ENCODE measurements at places on chromosomes 4 and X.

DNA sequence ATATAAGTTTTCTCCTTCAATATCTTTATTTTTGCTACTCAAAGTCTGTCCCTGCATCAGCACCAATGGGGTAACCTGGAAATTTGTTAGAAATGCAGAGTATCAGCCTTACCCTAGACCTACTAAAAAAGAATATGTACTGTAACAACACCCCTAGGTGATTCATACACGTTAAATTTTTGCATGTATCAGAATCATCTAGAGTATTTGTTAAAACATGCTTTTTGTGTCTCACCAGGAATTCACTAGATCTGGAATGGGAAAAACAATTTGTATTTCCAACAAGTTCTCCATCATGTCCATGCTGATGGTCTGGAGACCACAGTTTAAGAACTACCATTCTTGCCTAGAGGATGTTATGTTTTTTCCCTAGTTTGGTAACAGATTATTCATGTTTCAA is 196.0 kb upstream of the EDNRA start:
- no peak for DNase-seq

GRCh38 chr4:88628746-88629145 is 36.5 kb downstream of the HERC3 start:
- DNase-seq = no peak

- no peak for DNase-seq
Observed at GRCh38 chr4:179536694-179537093, 2094.5 kb upstream of the AGA start.

DNA sequence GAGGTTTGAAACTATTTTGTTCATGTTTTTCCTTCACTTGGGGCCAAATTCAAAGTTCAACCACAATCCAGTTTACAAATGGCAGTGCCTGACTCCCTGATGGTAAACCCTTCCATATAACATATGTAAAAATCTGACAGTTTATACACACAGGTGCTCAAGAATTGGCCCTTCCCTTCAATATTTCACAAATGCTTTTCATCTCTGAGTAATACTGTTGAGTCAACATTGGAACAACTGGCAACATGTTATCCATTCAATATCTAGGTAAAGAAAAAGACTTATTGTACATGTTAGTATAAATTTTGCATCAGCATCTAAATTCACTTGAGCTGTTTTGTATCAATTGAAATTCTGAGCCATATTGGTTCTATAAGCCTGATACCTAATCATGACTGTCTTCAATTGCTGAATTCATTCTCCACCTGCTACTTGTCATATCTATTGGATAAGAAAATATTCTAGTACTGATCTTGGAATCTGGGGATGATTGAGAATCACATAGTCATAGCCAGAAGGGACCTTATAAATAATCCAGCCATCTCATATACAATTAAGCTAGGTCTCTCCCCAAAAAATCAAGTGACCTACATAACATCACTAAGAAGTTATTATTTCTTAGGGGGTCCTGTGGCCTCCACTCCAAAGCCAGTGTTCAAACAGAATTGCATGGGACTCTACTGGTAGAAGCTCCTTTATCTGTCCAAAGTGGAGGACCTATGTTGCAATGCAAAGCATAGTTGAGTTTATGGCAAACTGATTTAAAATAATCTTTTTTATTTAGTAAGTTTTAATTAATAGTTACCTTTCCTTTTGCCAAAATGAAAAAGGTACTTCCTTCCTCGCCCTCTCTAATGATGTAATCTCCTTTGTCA is 61.9 kb downstream of the PRKG2 start:
- DNase-seq = no peak

DNA sequence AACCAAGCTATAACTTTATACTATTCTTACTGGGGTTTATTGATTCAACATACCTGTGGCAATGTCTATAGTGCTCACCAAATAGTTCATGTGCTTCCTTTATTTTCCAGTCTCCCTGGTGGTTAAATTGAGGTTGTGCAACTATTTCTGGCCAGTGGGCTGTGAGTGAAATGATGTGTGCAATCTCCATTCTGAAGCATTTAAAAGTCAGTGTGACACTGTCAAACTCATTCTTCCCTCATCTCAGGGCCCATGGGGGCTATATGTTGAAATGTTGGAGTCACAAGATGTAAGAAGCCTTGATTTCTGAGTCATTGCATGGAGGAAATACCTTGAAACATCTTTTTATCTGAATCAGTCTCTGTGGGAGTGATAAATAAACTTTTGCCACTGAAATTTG is 414.3 kb upstream of the RPS6KA3 start:
- DNase-seq = no peak

DNA sequence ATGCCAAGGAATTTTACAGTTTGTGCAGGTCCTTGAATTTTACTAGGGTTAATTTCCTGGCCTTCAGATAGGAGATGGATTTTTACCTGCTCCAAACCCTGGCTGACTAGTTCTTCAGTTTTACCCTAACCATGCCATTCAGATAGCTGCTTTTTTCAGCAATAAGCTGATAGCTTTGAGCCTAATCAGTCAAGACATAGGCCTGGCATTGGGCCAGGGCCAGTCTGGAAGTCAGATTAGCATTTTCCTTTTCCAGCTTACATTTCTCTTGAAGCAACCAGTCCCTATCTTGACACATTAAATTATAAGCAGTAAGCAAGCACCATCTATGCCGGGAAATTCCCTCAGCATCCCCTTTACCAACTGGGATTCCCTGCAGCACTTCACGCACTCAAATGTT is 177.1 kb downstream of the ADGRA3 start:
- DNase-seq = no peak

DNA sequence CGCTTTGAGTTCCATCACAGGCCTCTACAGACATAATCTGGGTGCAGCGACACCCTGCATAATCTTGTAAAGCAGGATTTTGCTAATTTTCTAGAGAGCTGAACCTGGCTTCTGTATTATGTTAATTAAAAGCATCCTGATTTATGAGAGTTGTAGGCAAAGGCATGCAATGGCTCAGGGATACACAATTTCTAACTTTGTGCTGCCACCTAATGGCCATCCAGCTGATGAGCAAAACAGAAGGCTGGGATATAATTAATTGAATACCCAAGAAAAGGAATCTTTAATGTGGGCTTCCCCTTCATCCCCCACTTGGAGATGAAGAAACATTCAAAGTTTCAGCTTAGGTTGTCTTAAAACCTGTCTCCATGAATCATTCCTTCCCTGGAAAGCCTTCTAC is 78.1 kb downstream of the BMP15 start:
- no peak for DNase-seq

GRCh38 chrX:72146527-72146926 is 14.8 kb upstream of the RTL5 start:
- DNase-seq = no peak

DNA sequence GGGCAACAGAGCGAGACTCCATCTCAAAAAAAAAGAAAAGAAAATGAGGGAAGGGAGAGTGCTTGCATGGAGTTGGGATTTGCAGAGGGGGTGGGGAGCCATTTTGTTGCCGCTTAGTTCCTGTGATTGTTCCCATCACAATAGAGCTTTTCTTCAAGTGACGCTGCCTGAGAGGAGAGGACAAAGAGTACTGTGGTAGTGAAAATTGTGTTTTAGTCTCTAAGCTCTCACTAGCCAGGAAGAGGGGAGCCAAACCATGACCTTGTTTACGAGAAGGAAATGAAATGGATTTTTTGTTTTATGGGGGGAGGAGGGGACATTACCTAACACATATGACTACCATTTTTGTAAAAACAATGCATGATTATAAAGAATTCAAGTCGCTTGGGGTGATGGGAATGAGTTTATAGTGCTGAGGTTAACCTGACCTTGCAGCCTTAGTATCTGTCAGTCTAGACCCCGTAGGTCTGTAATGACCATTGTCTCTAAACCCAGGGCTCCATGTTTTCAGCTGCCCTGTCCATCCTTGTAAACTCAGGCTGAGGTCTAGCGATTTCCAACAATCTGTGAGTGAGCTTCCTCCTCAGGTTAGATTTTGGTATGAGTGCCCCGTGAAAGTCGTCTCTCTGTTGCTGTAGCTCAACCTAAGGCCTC is 18.8 kb downstream of the SRD5A3 start:
- no peak for DNase-seq

DNA sequence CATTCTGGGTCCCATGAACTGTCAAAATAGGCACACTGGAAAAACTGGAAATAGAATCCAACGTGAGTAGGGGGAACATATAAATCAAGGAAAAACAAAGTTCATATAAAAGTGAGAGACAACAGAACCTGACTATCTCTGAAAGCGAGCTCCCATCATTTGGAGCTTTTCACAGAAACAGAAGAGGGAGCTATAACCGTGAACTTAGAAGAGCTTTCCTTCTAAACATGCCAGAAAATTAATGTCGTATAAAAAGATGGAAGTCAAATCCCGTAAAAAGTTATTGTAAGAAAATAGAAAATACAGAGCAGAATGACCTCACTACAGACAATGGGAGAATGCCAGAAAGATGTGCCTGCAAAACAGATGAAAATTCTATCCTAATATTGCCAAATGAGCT is 23.9 kb upstream of the HSD17B10 start:
- no peak for DNase-seq

GRCh38 chr4:16967722-16968121 is 69.3 kb upstream of the LDB2 start:
- DNase-seq = no peak

DNA sequence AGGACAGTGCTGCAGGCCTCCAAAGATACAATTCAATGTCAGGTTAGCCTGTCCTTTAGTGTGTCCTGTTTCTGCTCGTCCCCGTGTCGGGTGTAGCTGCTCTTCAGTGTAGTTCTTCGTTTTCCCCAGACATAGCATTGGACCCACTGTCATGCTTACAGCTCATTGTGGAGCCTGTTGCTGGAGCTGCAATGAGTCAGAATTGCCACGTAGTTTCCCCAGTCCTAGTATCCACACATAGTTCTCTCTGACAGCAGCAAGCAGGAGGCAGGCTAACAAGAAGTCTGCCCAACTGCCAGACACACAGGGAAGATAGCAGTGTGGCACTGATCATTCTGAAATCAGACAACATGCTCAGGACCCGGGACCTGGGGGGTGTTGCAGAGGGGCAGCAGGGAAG is 49.2 kb downstream of the MOSPD2 start:
- DNase-seq = no peak

- no peak for DNase-seq
Observed at GRCh38 chr4:16438986-16439385, 212.7 kb upstream of the TAPT1 start.

DNA sequence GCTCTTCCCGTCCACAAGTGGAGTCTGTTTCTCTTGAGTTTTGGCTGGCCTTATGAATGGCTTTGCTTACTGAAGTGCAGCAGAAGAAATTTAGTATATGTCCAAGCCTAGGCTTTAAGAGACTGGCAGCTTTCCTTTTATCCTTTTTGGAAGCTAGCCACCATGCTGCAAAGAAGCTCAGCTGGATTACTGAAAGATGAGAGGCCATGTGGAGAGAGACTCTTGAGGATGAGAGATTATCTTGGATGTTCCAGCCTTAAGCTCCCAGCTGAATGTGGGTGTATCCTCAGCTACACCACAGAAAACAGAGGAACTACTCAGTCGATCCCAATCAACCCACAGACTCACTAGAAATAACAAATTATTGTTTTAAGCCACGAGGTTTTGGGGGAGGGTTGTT is 12.5 kb downstream of the CCNG2 start:
- no peak for DNase-seq

DNA sequence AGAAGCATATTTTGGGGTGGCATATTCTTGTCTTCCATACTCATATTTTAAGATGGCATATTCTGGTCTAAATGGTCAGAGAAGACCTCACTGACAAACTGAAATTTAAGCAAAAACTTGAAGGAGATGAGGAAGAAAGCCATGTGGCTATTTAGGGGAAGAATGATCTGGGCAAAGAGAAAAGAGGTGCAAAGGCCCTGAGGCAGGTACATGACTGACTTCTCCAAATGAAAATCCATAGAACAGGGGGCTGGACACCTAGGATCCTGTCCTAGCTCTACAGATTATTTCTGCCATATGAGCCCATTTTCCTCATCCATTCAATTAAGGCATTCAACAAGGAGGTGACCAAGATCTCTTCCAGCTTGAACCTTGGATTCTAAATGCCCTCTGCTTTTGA is 105.6 kb downstream of the IRF2 start:
- no peak for DNase-seq

- no peak for DNase-seq
Observed at GRCh38 chrX:44913656-44914531, 40.9 kb downstream of the KDM6A start.

DNA sequence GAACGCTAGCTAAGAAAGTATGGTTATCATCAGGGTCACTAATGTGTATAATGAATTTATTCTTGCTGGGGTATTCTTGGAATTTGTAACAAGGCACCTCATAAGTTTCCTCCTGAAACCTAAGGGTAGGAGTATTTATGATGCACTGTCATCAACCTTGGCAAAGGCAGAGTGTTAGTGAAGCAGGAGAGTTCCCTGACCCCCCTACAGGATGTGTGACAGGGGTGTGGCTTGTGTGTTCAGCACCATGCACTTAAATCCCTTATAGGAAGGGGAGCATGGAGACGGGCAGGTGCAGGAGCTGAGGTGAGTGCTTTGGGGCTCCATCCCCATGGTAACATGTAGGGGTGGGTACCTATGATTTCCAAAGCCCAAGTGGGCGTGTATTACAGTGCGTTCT is 237.7 kb downstream of the GALNTL6 start:
- no peak for DNase-seq

- DNase-seq = no peak
Observed at GRCh38 chr4:128844931-128845330, 35.4 kb downstream of the JADE1 start.

GRCh38 chrX:106302304-106302703 is 134.2 kb downstream of the PWWP3B start:
- DNase-seq = no peak

GRCh38 chr4:71025654-71026053 is 32.2 kb downstream of the DCK start:
- no peak for DNase-seq

DNA sequence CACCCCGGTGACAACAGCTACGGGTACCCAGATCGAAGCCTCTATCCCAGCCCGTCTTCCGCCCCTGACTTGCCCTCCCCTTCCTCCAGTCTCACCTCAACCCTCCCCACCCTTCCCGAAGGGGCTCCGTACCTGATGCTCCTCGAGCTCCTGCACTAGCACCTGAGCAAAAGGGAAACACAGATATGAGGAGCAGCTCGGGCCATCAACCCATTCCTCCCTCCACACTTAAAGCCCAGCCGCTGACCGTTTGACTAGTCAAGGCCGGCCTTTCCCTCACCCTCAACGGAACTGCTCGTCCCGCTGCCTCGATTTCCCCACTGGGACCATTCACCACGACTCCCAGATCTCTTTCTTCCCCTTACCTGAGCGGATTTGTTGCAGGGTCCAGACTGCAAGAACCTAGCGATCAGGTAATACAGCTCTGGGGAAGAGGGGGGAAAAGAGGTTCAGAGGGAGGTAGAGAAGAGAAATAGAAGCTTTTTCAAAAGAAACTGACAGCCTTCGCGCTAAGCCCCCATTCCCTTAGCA is 731 bp downstream of the BRWD3 start:
- DNase-seq = peak; percentile 8

DNA sequence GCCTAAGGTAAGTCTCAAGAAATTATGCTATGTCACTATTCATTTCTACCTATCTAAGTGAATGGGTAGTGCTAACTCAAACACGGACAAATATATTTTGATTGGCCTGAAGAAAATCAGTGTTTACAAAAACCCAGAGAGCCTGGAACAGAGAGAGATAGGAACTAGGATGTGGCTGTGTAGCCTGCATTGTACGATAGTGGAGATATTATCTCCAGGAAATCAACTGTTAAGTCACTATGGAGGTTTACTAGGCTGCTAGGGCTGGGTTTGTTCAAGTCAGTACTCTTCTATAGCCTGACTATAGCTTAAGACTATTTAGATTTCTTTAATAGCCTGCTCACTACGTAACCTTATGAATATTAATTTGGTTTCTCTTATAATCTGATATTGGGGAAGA is 127.9 kb downstream of the TACR3 start:
- no peak for DNase-seq

GRCh38 chrX:10450229-10450958 is 170.0 kb downstream of the MID1 start:
- DNase-seq = no peak
